Activated naive CD4-positive, alpha-beta T cell (primary cell): ENCODE measurements at places on chromosomes 13 and 19.
A peak's percentile ranks its signal among the peaks of the same experiment; 100 is the strongest.

GRCh38 chr19:55830656-55831055, 1.1 kb downstream of the NLRP11 start:
- no peak for DNase-seq

DNA sequence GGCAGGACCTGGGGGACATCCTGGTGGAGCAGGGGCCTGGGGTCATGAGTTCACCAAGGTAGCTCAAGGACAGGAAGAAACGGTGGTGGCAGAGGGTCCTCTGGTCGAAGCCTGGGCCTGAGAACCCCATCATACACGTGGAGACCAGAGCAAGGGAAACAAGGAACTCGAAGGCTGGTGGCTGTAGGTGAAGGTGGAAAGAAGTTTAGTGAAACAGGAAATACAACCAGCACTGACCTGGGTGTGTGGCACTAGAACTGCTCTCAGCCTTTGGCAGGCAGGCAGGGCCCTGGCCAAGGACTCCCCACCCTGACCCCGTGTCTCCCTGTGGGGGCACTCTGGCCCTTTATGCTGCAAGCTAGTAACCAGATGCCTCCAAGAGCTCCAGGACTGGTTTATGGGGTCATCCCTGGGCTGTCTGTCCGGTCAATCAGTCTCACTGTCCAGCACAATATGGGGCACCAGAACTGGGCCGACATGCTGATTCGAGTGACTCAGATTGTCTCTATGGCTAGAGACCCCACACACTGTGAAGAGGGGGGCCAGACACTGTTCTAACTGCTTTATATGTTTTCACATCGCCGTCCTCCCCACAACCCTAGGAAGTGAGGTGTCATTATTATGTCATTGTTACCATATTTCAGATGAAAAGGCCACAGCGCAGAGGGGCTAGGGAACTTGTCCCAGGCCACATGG, 3.8 kb downstream of the COX6B2 start:
- DNase-seq = no peak

DNA sequence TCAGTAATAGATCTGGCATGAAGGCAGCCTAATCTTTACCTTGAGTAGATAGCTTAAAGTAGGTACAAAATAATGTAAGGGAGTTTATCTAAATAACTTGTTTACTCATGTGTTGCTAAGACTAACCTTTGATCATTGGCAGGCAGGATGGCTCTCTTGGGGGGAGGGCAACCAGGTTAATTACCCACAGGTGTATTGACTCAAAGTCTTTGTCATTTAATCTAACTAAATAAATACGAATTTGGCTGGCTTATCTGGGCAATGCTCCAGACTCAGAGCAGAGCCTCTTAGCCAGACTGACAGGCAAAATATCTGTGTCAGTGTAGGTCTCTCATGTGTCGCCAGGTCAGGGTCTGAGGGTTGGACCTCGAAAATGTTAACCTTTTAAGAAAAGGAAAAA, 283.4 kb upstream of the KLHL1 start:
- no peak for DNase-seq

GRCh38 chr13:104085611-104086010, 1019.4 kb upstream of the SLC10A2 start:
- no peak for DNase-seq

DNA sequence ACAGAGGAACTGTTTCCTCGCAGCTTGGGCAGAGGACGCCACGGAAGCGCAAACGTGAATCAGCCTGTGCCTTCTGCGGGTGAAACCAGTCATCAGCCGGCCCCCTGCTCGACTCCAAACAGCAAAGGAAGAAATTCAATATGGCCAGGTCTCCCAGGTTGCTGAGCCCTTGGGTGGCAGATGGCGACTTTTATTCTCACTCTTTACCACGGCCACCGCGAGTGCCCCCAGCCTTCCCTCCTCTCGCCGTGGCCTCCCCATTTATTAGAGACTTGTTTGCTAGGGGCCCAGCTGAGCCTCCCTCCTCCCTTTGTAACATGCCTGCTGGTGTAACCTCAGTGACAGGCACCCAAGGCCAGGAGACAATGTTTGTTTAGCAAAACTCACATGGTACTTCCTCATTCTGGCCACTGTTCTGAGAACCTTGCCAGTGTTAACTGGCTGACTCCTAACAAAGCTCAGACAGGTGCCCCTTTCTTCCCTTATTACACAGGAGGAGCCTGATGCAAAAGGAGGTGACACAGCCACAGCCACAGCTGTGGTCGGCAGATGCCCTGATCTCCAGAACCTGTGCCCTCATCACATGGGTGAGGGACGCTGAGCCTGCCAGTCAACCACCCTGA, 5.8 kb downstream of the RAB20 start:
- no peak for DNase-seq

GRCh38 chr13:52868190-52868589, 19.8 kb upstream of the PCDH8 start:
- no peak for DNase-seq

GRCh38 chr13:46149272-46150133, 32.5 kb downstream of the LCP1 start:
- DNase-seq = no peak

DNA sequence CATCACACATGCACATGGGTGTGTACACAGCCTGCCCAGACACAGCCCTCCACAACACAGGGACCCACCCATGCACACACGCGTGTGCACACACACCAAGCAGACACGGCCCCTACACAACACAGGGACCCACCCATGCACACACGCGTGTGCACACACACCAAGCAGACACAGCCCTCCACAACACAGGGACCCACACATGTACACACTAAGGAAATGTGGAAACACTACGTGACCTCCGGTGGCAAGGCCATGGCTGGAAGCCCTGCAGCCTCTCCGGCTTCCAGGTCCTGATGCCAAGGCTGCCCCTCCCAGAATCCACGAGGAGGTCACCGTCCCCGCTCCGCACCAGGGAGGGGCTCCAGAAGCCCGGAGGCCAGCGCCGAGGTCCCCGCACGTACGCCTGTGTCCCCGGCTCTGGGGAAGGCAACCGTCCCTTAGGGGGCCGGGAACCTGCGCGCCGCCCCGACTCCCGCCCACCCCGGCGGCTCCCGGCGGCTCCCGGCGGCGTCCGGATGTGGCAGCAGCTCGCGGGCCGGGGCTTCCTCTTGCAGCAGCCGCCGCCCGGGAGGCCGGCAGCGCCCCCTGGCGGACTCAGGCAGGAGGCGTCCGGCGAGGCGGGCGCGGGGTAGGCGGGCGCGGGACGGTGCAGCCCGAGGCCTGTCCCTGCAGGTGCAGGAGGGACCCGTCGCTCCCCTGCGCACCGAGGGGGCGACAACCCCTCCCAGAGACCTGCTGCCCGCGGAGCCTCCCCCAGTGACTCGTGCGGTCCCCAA, 29.8 kb upstream of the GRTP1 start:
- DNase-seq = peak; percentile 45

- DNase-seq = no peak
These were observed 4.2 kb downstream of the ZNF506 start for GRCh38 chr19:19817357-19817756.

- no peak for DNase-seq
These were observed 522.5 kb downstream of the DIAPH3 start for GRCh38 chr13:59641261-59641660.

- DNase-seq = no peak
These were observed 13.5 kb upstream of the RXFP2 start for GRCh38 chr13:31725841-31726240.

GRCh38 chr13:46817838-46818476, 21.0 kb upstream of the ESD start:
- DNase-seq = no peak

DNA sequence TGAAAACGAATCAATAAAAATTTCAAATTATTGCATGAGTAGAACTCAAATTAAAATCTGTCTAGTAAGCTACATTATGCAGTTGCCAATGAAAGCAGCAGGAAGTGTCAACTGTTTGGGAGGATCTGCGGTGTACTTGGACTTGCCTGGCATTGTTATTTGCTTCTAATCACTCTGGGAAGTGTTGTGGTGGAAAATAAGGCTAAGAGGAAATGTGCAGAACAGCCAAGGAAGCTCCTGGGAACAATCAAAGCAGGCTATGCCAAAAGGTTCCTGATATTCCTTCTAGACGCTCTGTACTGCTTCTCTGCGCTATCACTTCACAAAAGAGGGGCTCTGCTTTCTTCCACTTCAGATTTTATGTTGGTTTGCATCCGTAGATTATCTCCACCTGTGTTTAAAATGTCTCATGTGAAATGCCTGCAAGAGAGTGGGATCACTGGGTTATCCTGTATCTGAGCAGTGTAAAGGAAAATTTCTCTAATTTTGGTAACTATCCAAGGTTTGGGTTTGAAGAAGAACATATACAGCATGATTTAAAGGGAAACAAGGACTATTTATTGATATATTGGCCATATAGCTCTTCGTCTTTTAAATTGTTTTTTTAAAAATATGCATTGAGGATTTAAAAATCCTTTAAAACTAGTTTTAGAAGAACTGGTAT, 182.7 kb upstream of the CSNK1A1L start:
- DNase-seq = no peak

DNA sequence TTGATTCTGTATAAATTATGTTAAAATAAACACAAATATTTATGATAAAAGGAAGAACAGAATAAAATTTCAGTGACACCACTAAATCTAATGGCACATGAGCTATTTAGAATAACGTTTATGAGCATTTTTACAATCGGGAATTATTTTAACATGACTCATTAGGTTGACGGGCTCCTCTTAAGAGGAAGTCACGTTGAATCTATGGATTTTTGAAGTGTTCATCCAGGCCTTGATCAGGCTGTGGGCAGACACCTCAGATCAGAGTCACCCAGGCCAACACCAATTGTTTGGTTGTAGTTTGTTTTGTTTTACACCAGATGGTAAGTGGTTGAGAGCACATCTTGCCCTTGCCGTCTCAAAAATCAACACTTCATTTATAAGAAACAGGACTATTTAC, 257.8 kb downstream of the FOXO1 start:
- no peak for DNase-seq

DNA sequence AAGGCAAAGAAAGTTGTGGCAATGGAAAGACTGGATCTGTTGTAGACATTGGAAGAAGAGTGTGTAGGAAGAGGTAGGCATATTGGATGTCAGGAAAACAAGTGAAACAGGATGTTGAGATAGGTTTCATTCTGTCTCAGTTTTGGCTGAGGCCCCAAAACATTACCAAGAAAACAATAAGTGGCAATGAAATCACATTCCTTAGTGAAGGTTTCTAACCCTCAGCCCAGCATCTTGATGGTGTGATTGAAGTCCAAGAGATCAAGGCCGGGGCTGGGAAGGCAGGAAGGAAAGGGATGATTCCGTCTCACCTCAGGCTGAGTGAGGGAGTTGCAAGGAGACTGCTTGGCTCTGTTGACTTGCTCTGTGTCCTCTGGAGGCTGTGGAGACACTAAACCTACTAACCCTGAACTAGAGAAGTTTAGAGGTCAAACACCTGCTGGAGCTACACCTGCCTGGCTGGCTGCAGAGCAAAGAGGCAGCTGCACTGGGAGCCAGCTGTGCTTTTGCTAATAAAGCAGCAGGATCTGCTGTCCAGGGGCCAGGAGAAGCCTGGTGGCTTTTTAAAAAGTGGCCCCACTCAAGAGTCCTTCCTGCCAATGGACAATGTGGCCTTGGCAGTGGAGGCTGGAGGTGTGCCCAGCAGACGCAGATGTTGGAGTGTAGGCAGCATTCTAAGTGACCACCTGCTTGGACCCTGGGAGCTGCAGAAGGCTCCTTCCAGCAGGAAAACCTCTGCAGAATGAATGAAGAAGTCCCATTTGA, 53.6 kb downstream of the DGKH start:
- no peak for DNase-seq

- DNase-seq = no peak
These were observed 33.1 kb downstream of the MZT1 start for GRCh38 chr13:72694314-72694713.

DNA sequence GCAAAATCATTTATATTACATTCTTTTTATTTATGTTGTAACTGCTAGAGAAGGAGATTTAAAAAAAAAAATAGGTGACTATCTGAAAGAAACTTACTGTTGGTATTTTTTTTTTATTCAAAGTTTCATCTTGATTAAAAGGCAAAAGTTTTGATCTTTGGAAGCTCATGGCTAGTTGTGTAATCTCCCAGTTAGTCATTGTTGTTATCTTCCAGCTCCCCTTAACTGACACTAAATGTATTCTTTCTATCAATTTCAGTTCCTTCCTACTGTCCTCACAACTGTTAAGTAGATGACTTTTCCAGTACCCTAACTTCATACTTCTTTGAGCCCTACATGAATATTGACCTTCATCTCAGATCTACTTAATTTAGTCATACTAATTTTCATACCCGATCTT, 71.1 kb downstream of the PIBF1 start:
- no peak for DNase-seq

- DNase-seq = no peak
These were observed 25.3 kb downstream of the RAP2A start for GRCh38 chr13:97459215-97459777.
